Stimulated activated CD4-positive, alpha-beta T cell treated with anti-CD3 and anti-CD28 coated beads, Interleukin-4, amount 100 ng/mL, for 24 hours (primary cell): ENCODE measurements at places on chromosomes 5 and 9.

DNA sequence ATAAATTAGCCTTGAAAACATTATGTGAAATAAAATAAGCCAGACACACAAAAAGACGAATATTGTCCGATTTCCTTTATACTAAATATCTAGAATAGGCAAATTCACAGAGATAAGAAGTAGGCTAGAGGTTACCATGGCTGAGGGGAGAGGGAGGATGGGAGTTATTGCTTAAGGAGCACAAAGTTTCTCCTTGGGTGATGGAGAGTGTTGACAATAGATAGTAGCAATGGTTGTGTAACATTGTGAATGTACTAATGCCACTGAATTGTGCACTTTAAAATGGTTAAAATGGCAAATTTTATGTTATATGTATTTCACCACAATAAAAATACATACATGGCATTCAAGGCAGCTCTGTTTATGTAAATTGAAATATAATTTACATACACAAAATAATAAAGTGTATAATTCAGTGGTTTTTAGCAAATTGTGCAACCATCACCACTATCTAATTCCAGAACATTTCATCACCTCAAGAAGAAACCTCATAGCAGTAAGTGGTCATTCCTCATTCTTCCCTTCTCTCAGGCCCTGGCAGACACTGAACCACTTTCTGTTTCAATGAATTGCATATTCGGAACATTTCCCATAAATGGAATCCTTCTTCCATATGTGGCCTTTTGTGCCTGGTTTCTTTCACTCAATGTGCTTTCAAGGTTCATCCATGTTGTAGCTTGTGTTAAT, 59.2 kb downstream of the NDST1 start:
- no peak for DNase-seq

DNA sequence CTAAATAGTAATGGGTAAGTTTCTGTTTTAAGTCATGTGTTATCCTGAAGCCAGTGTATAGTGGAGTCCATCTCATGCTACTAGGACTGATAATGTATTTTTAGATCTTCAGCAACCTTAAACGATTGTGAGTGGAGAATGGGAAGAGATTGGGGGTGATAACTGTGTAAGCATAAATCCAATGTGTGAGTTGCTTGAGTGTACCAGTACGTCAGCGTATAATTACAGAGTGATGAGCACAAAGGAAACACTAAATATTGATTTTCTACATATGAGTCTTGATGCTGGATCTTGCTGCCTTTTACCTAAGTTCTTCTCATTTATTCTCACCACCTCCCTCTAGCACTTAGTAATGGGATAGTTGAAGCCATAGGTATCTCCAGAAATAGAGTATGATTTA, 16.3 kb upstream of the IZUMO3 start:
- DNase-seq, result no peak

DNA sequence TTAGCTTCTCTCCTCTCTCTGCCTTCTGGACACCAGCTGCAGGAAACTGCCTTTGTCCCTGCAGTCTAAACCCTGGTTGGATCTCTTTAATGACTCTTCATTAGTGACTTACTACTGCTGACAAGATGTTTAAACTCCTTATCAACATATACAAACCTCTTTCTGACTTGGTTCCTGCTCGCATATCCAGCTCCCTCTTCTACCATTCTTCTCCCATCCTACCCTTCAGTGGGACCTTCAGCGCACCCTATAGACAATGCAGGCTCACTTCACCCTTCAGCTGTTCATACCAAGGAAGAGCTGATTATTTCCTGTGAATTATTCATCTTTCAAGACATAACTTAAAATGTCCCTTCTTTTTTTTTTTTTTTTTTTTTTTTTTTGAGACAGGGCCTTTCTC, 436.5 kb downstream of the KIAA0825 start:
- no peak for DNase-seq

GRCh38 chr5:148374690-148375360, 8.9 kb upstream of the FBXO38 start:
- peak; percentile 8 for DNase-seq

DNA sequence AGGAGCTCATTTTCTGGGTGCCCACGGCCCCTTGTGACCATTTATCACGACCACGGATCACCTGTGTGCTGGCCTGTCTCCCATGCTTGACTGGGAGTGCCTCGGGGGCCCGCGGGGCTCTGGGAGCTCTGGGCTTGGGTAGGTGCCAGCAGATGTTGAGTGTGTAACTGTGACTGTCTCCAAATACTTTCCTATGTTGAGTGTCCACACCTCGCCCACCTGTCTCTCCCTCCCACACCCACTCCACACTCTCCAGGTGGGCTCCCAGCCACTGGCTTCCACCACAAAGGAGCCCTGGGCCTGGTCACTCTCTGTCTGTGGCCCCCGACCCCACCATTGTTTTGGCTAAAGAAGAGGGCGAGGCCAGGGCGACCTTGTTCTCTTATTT, 196.4 kb downstream of the CDK5RAP2 start:
- DNase-seq, result no peak

GRCh38 chr5:112142769-112143270, 276.3 kb downstream of the EPB41L4A start:
- no peak for DNase-seq

DNA sequence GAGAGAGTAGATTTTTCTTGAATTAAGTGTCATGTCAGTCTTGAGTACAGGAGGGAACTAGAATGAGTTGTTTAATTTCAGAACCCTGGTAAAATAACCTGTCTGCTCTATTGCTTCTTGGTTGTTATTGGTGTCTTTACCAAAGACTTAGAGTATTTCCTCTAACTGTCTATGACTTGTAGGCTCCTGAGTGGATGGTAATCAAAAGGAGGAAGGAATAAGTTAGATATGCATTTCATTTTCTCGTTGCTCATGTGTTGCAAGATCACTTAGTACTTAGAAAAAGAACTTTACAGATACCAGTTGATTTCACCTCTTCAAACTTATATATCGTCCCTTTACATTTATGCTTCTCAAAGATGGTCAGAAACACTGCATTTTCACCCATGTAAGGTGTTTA, 31.1 kb downstream of the UHRF2 start:
- DNase-seq, result no peak

DNA sequence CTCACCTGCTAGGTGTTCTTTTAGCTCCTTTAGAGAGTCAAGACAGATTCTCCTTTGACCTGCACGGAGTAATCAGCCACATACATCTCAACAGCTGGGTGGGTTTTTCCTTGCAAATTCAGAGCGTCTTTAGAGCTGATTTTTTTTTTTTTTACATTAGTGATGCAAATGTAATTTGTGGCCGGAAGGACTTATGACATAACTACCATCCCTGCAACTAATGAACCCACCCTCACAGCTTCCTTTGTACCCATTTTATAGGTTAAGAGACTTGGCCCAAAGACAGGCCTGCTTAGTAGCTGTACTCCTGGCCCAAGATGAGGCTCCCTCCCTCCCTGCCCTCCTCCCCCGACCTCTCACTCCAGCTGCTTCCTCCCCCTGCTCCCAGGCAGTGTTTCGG, 69.9 kb upstream of the NIPAL4 start:
- DNase-seq, result no peak

DNA sequence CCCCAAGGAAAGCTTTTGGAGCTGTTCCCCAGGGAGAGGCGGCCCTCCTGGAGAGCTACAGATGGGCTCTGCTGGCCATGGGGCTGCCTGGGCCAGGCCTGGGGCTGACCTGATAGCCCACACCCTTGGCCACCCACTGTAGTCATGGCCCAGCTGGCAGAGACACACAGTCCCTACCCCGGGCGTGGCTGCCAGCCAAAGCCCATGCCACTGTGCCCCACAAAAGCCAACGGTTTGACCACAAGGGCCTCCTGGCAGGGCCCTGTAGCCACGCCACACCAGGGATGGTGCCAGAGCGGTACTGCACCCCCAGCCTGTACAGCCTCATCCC, 15.2 kb downstream of the NACC2 start:
- no peak for DNase-seq

DNA sequence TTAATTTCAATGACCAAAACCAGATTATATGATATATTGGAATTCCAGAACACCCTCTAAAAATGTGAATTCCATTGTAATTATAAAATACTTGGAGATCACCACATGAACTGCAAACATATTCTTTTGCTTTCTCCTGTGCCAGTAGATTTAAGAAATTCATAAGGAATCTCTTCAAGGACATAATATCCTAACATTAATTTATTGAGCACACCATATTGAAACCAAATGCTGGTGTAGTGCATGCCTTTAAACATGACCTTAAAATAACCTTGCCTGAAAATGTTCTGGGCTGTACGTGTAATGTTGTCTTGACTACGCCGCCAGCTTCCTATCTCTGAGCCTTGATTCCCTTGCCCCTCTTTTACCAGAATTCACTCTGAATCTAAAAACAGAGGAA, 205.0 kb upstream of the ACTBL2 start:
- no peak for DNase-seq
